Tibial nerve (tissue), 4 donors: ENCODE measurements at places on chromosomes 1 and 21. TPM values are rescaled to one million over a fixed set of nuclear protein-coding genes. Genes with fewer than 3 reads are reported as not detected.
A peak's percentile ranks its signal among the peaks of the same experiment; 100 is the strongest.

DNA sequence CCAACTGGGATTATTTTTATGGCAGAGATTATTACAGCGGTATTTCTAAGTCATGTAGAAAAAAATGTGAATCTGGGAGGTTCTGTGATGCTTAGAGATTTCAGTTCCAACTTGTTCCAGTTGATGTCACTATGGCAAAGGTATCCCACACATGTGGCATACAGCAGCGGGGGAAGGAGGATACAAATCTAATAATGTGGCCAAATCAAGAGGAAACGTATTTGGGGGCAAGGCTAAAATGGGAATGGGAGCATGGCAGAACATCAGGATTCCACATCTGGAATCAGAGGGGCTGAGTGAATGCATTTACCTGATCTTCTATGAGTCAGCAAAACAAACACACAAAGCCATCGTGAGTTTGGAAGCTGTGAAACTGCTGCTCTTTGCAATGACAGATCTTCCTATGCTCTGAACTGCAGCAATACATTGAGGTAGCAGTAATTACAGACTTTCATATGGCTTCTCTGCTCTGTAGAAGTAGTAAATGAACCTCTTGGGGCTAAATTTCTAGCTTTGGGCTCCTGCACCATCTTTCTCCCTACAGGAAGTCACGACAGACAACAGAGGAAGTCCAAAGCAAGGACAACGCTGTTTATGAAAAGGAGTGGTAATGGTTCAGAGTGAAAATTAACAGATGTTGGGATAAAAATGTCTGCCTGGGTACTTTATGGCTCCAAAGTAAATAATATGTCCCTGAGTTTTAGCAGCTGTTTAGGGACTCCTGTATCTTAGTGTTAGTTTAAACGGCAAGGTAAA is 55.5 kb downstream of the GABPA start:
- peak; percentile 5 for DNase-seq
- no peak overlapping the region for H3K4me3 ChIP-seq
- no peak overlapping the region for H3K27ac ChIP-seq
- no peaks in the 10 kb centered on the region for H3K36me3 ChIP-seq
- no peaks in the 10 kb centered on the region for H3K4me1 ChIP-seq

- no peak for DNase-seq
- no peak overlapping the region for H3K4me3 ChIP-seq
- no peak overlapping the region for H3K27ac ChIP-seq
- no peaks in the 10 kb centered on the region for H3K4me1 ChIP-seq
These were observed 57.0 kb downstream of the HLCS start for GRCh38 chr21:36909423-36909822.

DNA sequence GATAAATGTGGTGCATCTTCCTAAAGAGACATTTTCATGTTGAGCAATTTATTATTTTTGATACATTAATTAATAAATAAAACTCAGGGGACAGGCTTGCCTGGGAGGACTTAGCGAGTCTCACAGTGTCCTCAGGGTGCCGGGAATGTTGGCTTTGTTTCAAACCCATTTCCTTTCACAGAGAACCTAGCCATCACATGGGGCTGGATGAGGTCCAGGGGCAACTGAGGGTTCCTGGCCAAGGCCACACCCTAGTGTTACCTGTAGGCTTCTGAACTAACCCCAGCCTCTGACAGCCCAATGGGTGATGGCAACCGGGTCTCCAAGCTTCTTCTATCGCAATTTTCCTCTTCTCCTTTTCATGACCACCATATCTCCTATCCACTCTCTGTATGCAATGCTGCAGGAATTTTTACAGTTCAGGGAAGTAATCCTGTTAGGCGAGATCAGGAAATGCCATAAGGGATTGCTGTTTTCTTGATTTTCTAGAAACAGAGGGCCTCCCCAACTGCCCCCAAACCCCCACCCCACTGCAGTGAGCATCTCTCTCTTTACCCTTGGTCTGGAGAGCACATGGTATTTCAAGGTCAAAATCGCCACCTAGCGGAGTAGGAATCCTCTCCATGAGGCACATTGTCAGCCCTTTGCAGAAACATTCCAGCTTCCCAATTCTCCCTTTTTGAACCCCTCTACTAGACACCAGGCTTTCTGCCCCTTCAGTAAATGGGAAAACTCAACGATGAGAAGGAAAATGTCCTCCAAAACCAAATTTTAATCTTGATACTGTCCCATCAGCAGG is 22.1 kb upstream of the SMYD3 start:
- no peak for DNase-seq
- H3K4me1 ChIP-seq = no peaks in the 10 kb centered on the region
- no peak overlapping the region for H3K27ac ChIP-seq
- no peaks in the 10 kb centered on the region for H3K27me3 ChIP-seq
- no peak overlapping the region for H3K4me3 ChIP-seq

The PATJ gene
- total RNA-seq = 24.3 TPM

The MYCL gene
- 0.87 TPM for total RNA-seq

The CCDC181 gene
- total RNA-seq = 1.7 TPM

- H3K27me3 ChIP-seq = no peaks in the 10 kb centered on the region
- H3K36me3 ChIP-seq = no peaks in the 10 kb centered on the region
- DNase-seq = no peak
- no peak overlapping the region for H3K4me3 ChIP-seq
- no peak overlapping the region for H3K27ac ChIP-seq
- H3K4me1 ChIP-seq = no peaks in the 10 kb centered on the region
These were observed 28.8 kb upstream of the SYDE2 start for GRCh38 chr1:85229574-85230097.

GRCh38 chr1:45621501-45621836 is 2.4 kb downstream of the CCDC17 start:
- H3K36me3 ChIP-seq = no peaks in the 10 kb centered on the region
- H3K27ac ChIP-seq = peak overlapping the region; percentile 70
- H3K27me3 ChIP-seq = no peaks in the 10 kb centered on the region
- H3K4me1 ChIP-seq = no peaks in the 10 kb centered on the region

DNA sequence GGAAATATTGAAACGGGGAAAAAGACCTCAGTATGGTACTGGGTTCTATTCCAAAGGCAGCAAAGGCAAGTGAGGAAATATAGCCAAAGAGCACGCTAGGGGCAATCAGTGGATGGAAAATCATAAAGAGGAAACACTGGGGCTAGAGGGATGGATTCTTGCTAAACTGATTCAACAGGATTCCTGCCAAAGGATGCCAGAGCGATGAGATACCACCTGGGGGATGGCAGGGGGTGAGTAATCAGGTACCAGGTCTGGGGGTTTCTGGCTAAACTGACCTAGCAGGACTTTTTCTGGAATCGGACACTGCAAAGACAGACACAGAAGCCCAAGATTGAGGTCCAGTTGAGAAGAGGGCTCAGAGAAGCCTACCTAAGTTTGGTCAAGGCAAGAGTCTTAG is 6.7 kb downstream of the CHI3L2 start:
- peak overlapping the region; percentile 36 for H3K27ac ChIP-seq
- H3K4me3 ChIP-seq = no peak overlapping the region
- no peaks in the 10 kb centered on the region for H3K27me3 ChIP-seq
- H3K4me1 ChIP-seq = no peaks in the 10 kb centered on the region

- peaks cover 11% of the 10 kb centered on the region for H3K36me3 ChIP-seq
- H3K4me3 ChIP-seq = no peak overlapping the region
- H3K4me1 ChIP-seq = peaks cover 8% of the 10 kb centered on the region
- no peak for DNase-seq
- no peak overlapping the region for H3K27ac ChIP-seq
- no peaks in the 10 kb centered on the region for H3K27me3 ChIP-seq
These were observed 34.2 kb downstream of the GATAD2B start for GRCh38 chr1:153888533-153888932.

- no peak overlapping the region for H3K27ac ChIP-seq
- H3K4me1 ChIP-seq = no peaks in the 10 kb centered on the region
- H3K36me3 ChIP-seq = no peaks in the 10 kb centered on the region
- no peaks in the 10 kb centered on the region for H3K27me3 ChIP-seq
These were observed 3.6 kb downstream of the CACNA1S start for GRCh38 chr1:201108614-201109013.

The PGLYRP4 gene
- not detected for total RNA-seq

The EXO1 gene
- total RNA-seq = not detected

DNA sequence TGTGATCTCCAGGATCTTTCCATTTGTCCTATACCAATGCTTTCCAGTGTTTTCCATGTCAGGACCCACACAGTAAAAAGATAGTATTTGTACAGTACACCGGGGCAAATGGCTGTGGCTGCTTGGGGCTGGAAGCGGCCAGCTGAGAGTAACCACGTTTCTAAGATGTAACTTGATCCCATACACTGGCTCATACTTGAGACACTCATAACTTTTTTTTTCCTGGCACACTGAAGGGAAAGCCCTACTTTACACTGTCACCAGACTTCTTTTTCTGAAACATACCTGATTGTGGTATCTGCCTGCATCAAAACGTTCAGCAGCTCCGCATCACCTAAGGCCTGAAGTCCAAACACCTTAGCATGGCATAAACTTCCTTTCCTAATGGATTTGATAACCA is 21.6 kb downstream of the VPS13D start:
- no peaks in the 10 kb centered on the region for H3K27me3 ChIP-seq
- DNase-seq = no peak
- no peak overlapping the region for H3K4me3 ChIP-seq
- no peak overlapping the region for H3K27ac ChIP-seq
- H3K36me3 ChIP-seq = peaks cover 92% of the 10 kb centered on the region

The KRTAP7-1 gene
- not detected for total RNA-seq

- H3K36me3 ChIP-seq = no peaks in the 10 kb centered on the region
- no peaks in the 10 kb centered on the region for H3K27me3 ChIP-seq
- peaks cover 52% of the 10 kb centered on the region for H3K4me1 ChIP-seq
These were observed 30.1 kb downstream of the SLC1A7 start for GRCh38 chr1:53112271-53112774.

DNA sequence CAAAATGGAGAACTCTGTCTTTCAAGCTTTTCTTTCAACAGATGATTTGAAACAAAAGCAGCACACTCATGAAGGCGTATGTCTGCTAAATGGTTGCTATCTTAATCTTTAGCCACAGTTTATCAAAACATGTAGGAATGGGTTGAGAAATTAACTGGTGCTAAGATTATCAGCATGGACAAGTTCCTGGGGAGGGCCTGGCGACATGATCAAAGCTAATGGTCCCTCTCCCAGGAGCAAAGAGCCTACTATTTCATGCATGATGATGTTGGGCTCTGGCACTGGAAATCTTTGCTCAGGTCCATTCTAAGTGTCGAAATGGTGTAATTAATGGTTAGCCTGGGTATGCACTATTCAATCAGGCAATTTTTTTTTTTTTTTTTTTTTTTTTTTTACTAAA is 91.7 kb downstream of the SLC45A1 start:
- H3K4me1 ChIP-seq = peaks cover 59% of the 10 kb centered on the region
- H3K36me3 ChIP-seq = no peaks in the 10 kb centered on the region
- no peak for DNase-seq

DNA sequence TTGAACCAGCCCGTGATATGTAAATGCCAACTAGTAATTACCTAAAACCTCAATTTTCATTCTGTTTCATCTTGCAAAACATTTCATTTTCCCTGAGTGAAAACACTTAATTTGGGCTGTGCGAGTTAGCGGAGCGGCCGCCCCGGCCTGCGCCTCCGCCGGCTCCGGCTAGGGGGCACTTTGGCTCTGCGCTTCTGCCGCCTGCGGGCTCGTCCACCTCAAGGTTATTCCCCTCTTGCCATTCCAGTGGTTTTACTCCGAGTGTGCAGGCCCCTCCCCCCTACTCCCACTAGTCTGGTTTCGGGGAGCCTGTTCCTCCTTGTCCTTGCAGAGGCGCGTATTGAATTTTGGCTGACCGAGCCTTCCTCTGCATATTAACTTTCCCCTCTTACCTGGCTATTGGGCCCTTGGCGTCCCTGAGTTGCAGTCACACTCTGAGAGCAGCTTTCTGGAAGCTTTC is 55.6 kb downstream of the PEX14 start:
- no peak overlapping the region for H3K27ac ChIP-seq
- H3K27me3 ChIP-seq = no peaks in the 10 kb centered on the region
- H3K36me3 ChIP-seq = no peaks in the 10 kb centered on the region

DNA sequence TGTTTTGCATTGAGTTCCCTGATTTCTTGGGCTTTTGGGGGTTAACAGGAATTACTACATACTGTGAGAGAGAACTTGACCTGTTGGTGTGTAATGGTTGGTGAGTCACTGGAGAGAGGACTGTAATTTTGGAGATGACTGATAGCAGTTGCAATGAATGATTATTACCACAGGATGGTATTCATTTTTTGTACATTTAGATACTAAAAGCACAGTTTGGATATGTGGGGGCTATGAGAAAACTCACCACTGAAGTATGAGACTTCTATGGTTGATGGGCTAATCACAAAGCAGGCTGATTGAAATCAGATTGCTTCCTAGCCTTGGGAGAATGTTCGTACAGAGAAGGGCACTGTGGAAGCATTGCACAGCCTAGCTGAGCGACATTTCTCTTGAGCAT is 1571.3 kb upstream of the PRMT6 start:
- H3K27ac ChIP-seq = no peak overlapping the region
- no peaks in the 10 kb centered on the region for H3K27me3 ChIP-seq
- H3K4me3 ChIP-seq = no peak overlapping the region
- H3K36me3 ChIP-seq = no peaks in the 10 kb centered on the region
- no peaks in the 10 kb centered on the region for H3K4me1 ChIP-seq

DNA sequence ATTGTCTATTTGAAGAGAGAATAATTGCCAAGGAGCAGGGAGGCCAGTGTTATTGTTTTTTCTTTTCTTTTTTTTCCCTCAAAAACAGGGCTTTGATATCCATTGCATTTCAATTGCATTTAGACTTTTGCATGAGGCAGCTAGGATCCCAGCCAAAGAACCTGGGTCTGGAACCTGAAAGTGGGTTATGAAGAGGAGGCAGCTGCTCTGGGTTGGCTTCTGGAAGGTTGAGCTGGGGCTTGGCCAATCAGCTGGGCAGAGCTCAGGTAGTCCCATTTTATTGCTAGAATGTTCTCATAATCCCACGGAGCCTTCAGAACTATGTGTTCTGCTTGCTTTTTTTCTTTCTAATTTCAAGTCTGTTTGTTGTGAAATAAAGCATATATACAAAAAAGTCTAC is 218.9 kb downstream of the CAMTA1 start:
- no peaks in the 10 kb centered on the region for H3K4me1 ChIP-seq
- DNase-seq = no peak
- no peaks in the 10 kb centered on the region for H3K27me3 ChIP-seq
- no peak overlapping the region for H3K4me3 ChIP-seq
- no peak overlapping the region for H3K27ac ChIP-seq
- H3K36me3 ChIP-seq = no peaks in the 10 kb centered on the region

- H3K4me3 ChIP-seq = no peak overlapping the region
- H3K27me3 ChIP-seq = no peaks in the 10 kb centered on the region
- no peaks in the 10 kb centered on the region for H3K36me3 ChIP-seq
- no peak for DNase-seq
- H3K27ac ChIP-seq = no peak overlapping the region
These were observed 837 bp upstream of the C1QB start for GRCh38 chr1:22651941-22652856.

DNA sequence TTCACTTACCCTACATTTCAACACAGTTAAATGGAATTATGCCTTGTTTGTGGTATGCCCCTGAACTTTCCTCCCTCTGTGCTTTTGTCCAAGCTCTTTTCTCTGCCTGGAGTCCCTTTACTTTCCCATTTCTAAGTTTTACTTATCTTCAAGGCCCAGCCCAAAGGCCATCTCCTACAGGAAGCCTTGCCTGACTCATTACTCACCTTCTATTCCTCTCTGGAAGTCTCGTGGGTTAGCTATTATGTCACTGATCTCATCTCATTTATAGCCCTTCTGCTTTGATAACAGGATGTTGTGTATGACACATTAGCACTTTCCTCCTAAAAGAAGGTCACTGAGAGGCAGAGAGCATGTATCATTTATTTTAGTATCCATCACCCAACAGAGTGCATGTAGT is 78.8 kb upstream of the CD1D start:
- no peak for DNase-seq
- H3K4me1 ChIP-seq = no peaks in the 10 kb centered on the region
- no peaks in the 10 kb centered on the region for H3K27me3 ChIP-seq
- H3K36me3 ChIP-seq = no peaks in the 10 kb centered on the region
- no peak overlapping the region for H3K4me3 ChIP-seq

The MX2 gene
- 6.7 TPM for total RNA-seq

The ST6GALNAC5 gene
- total RNA-seq = 18.8 TPM

The C1orf87 gene
- total RNA-seq = not detected
